Activated CD4-positive, alpha-beta T cell treated with anti-CD3 and anti-CD28 coated beads, Interleukin-10, Interleukin-2, amounts not matched to agents 100 ng/mL and 50 ng/mL, durations not matched to agents 16 hours and 8 hours (primary cell): ENCODE measurements at places on chromosomes 5 and 9.
A peak's percentile ranks its signal among the peaks of the same experiment; 100 is the strongest.

DNA sequence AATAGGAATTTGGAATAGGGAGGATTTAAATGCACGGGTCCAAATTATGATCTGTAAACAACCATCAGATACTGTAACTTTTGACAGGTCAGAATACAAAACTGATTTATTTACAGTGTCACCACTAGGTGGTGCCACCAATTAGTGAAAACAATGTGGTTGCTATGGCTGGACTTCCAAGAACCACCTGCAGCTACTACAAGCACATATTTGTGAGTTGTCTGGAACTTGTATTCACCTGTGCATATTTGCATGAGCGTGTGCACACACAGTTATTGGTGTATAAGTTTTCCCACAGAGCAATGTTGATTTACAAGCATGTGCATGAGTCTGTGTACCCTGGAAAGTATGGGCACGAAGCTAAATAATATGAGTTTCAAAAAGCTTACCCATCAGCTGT lies 3.0 kb upstream of the HRCT1 start:
- peak; percentile 65 for DNase-seq

DNA sequence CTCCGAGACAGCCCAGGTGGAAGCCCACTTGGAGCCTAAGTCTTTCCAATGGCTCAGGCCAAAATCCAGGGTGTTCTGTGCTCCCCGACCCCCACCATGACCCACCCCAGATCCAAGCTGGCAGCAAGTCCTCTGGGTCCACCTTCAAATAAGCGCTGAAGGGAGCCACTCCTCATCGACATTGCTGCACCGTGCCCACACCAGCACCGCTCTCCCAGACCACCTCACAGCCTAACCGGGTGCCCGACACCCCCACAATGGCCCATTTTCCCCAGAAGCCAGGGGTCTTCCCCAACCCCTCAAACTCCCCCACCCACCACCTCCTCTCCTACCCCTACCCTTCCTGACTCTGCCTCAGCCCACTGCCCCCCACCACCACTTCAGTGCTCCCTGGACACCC lies 50.5 kb downstream of the SEMA4D start:
- no peak for DNase-seq

DNA sequence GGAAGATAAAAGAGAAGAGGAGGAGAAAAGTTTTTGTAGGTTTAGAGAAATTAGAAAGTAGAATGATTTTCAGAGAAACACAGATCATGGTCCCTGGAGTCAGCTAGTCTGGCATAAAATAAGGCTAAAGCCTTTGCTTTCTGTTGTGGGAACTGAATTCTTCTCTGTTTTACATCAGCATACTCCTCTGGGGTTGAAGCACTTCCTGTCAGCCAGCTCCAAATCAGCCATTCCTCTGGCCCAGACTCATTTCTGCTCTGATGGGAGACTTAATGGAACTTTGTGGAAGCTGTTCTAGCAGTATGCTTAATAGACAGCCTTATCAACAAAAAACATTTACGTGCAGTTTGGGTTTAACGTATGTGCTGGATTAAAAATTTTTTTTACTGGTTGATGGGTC lies 143.2 kb downstream of the HMHB1 start:
- no peak for DNase-seq

GRCh38 chr9:69675563-69675962 lies 3.4 kb upstream of the APBA1 start:
- no peak for DNase-seq

DNA sequence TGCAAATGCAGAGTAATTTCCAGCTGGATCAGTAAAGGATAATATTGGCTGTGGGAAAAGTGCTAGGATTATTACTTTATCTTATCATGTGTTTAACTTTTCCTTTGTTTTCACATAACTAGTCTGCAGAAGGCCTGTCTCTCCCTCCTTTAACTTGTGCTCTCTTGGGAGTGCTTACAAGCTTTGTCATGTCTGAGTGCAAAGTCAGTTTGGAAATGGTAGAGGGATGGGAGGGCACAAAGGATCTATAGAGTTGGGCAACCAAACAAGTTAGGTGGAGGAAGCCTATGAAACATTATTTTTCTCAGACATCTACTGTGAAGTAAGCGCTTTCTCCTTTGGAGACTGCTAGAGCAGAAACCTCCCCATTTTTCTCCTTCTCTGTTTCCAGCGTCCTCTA lies 308.8 kb downstream of the ARHGAP26 start:
- no peak for DNase-seq

DNA sequence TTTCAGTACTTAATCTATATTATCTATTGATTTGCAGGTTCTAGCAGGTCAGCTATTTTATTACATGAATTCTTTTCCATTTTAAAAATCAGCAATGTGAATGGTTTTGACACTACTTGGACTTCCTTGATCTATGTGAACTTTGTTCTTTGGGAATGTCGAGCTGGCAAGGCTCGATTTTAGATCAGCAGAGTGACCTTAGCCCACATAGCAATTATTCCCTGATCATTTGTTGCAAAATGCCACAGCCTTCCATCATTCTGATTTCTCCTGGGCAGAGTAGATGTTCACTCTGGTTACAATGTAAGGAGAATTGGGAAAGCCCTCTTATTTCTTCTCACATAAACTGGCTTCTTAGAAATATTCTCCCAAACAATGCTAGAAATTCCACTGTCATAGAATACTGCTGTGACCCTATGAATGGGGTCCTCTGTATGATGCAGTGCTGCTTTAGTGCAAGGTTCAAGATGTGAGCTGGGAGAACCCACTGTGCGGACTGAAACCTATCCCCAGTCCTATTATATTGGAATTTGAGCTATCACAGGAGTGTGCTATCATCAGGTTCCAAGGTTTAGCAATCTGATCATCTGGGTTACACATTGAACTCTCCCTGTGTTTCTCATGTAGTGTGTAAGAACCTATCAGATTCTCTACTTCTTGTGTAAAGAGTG lies 15.7 kb upstream of the GDA start:
- no peak for DNase-seq
